Erythroblast (primary cell): ENCODE measurements at places on chromosomes 13 and 19.

- DNase-seq = no peak
Measured at GRCh38 chr19:18225702-18226468, at the start of gene PDE4C. TSS of gene PDE4C (minus strand) at chr19:18226438. CDS start at chr19:18226415, 23 bp downstream.

GRCh38 chr13:49521224-49521623, 25.5 kb downstream of the PHF11 start:
- no peak for DNase-seq

- no peak for DNase-seq
Measured at GRCh38 chr13:42895776-42896175, 96.3 kb downstream of the EPSTI1 start.

GRCh38 chr13:51913421-51914136, 51.8 kb downstream of the CCDC70 start:
- DNase-seq = no peak

DNA sequence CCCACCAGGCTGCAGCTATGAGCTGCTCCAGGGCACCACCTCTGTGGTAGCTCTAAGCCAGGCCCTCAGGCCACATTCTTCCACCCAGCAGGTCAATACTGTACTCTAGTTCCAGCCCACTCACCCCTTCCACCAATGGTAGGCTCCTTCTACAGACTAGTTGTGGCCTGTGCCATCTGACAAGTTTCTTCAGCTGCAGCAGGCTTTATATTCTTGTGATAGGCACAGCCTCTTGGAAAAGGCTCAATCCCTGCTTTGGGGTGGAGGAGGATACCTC, 8.5 kb downstream of the MICU2 start:
- DNase-seq = no peak

GRCh38 chr13:111341886-111342285, 21.4 kb downstream of the TEX29 start:
- no peak for DNase-seq

DNA sequence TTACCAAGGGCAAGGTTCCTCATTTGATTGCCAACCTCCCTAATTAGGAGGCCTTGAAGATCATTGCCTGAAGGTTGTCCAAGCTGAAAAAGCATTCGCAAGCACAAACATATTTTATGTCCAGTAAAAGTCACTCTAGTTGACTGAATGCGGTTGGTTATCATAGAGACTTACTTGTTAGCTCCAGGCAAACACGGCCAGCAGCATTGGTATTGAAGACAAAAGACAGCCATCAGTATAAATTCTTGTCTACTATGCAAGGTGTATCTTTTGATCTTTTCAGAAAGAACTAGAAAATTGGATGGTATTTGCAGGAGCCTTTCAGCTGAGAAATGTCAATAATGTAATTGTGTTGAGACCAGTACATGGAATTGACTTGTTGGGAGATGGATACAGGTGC, 129.9 kb downstream of the GPC6 start:
- DNase-seq = no peak
